Heart left ventricle (tissue), 16 donors: ENCODE measurements at places on chromosomes 13 and 19.
A peak's percentile ranks its signal among the peaks of the same experiment; 100 is the strongest.

- no peaks in the 10 kb centered on the region for H3K4me1 ChIP-seq
- no peak overlapping the region for H3K4me3 ChIP-seq
- H3K27ac ChIP-seq = no peak overlapping the region
- no peaks in the 10 kb centered on the region for H3K27me3 ChIP-seq
Measured at GRCh38 chr19:4502282-4503131, 15.8 kb downstream of the PLIN4 start.

GRCh38 chr13:99501848-99502301 is 603 bp downstream of the TM9SF2 start:
- DNase-seq = no peak
- peaks cover 65% of the 10 kb centered on the region for H3K4me1 ChIP-seq
- H3K27me3 ChIP-seq = no peaks in the 10 kb centered on the region

- no peaks in the 10 kb centered on the region for H3K27me3 ChIP-seq
- peak overlapping the region; percentile 62 for H3K27ac ChIP-seq
- peak; percentile 75 for DNase-seq
- H3K4me3 ChIP-seq = no peak overlapping the region
Measured at GRCh38 chr19:13172346-13173138, 22.3 kb downstream of the IER2 start.

- peaks cover 5% of the 10 kb centered on the region for H3K36me3 ChIP-seq
- peaks cover 22% of the 10 kb centered on the region for H3K4me1 ChIP-seq
- no peak overlapping the region for H3K27ac ChIP-seq
- peak; percentile 23 for DNase-seq
- H3K4me3 ChIP-seq = no peak overlapping the region
- no peaks in the 10 kb centered on the region for H3K27me3 ChIP-seq
Measured at GRCh38 chr19:46613525-46613924, 11.4 kb downstream of the PTGIR start.

DNA sequence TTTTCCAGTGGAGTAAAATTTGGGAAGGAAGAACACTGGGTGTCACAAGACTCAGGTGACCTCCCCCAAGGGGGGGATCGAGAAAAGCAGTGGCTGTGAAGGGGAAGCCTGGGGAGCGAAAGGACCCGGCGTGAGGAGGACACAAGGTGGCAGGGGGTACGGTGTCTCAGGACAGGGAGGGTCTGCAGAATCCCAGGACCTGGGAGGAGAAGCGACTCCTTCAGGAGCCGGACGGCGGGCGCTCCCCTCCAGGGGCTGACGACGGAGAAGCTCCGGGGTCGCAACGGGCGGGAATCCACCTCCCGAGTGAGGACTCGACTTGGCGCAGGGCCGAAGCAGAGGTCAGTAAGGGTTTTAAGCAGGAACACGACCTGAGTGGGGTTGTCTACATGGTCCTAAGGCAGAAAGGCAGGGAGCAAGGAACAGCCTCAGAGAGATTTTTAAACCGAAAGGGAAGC is 529 bp downstream of the ZNF836 start:
- H3K27ac ChIP-seq = peak overlapping the region; percentile 45
- H3K36me3 ChIP-seq = peaks cover 34% of the 10 kb centered on the region
- no peak for DNase-seq
- H3K4me1 ChIP-seq = peaks cover 4% of the 10 kb centered on the region
- no peaks in the 10 kb centered on the region for H3K27me3 ChIP-seq
- H3K4me3 ChIP-seq = peak overlapping the region; percentile 82

- H3K4me1 ChIP-seq = no peaks in the 10 kb centered on the region
- H3K27me3 ChIP-seq = no peaks in the 10 kb centered on the region
- H3K36me3 ChIP-seq = no peaks in the 10 kb centered on the region
- DNase-seq = no peak
- no peak overlapping the region for H3K27ac ChIP-seq
Measured at GRCh38 chr13:44887515-44887914, 101.8 kb downstream of the NUFIP1 start.

- H3K36me3 ChIP-seq = no peaks in the 10 kb centered on the region
- H3K27me3 ChIP-seq = no peaks in the 10 kb centered on the region
- H3K27ac ChIP-seq = no peak overlapping the region
- H3K4me3 ChIP-seq = no peak overlapping the region
- no peak for DNase-seq
Measured at GRCh38 chr19:10219678-10220077, 11.5 kb downstream of the S1PR2 start.

DNA sequence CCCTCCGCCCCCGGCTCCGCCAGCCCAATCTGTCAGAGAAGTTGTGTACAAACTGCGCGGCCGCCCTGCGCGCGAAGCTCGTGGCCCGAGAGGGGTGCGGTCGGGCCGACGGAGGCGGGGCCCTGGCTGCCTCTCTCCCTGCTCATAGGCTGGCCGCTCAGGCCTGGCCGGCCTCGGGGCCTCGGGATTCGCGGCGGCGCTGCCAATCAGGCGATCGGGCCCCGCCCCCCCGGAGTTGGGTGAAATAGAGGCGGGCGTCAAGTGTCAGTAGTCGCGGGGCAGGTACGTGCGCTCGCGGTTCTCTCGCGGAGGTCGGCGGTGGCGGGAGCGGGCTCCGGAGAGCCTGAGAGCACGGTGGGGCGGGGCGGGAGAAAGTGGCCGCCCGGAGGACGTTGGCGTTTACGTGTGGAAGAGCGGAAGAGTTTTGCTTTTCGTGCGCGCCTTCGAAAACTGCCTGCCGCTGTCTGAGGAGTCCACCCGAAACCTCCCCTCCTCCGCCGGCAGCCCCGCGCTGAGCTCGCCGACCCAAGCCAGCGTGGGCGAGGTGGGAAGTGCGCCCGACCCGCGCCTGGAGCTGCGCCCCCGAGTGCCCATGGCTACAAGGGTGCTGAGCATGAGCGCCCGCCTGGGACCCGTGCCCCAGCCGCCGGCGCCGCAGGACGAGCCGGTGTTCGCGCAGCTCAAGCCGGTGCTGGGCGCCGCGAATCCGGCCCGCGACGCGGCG is at the start of gene KLF5:
Gene KLF5, plus strand, starts transcription at position 270 of the 724 bp plus-strand sequence. Its CDS starts 323 bp downstream, at position 593.
- peaks cover 11% of the 10 kb centered on the region for H3K27me3 ChIP-seq
- H3K4me3 ChIP-seq = peak within 1 kb of the TSS; percentile 32
- peak; percentile 95 for DNase-seq
- H3K4me1 ChIP-seq = no peaks in the 10 kb centered on the region

DNA sequence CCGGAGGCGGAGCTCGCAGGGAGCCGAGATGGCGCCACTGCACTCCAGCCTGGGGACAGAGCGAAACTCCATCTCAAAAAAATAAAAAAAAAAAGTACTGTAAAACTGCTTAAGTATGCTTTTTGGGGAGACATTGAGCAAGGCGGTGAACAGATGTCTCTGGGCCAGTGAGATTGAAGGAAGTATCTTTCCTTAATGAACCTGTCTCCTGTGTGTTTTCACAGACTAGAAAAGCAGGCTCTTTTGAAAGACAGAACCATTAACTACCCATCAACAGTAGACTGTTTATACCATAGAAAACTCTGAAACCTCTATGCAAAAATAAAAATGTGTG is 1.5 kb upstream of the ECH1 start:
- H3K4me1 ChIP-seq = peaks cover 22% of the 10 kb centered on the region
- DNase-seq = no peak
- H3K27ac ChIP-seq = peak overlapping the region; percentile 95
- no peaks in the 10 kb centered on the region for H3K27me3 ChIP-seq
- peaks cover 47% of the 10 kb centered on the region for H3K36me3 ChIP-seq

- DNase-seq = no peak
- peaks cover 5% of the 10 kb centered on the region for H3K36me3 ChIP-seq
- peak overlapping the region; percentile 70 for H3K4me3 ChIP-seq
- H3K4me1 ChIP-seq = peaks cover 12% of the 10 kb centered on the region
Measured at GRCh38 chr19:49364083-49364737, 533 bp downstream of the DKKL1 start.
